ENCODE measurements at places on chromosomes 7 and 10.

GRCh38 chr7:78379148-78379547 is 580.6 kb downstream of the PHTF2 start:
- DNase-seq = no peak

DNA sequence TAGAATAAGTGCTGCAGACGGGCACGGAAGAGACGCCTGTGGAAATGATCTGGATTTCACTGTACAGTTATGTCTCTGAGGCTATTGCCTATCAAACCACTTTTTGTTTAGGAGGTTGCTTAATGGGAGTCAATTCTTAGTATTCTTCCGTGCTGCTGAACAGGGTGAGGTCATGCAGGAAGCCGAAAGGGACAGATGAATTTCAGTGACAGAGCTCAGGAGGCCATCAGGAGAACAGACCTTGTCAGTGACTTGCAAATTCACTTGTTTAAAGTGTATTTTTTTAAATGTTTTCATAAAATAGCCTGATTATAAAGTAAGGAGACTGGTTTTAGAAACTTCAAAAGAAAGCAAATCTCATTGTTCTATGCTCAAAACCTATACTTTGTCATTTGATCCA is 58.9 kb downstream of the XRCC2 start:
- DNase-seq = no peak

GRCh38 chr10:74949034-74949832 is 122.8 kb downstream of the KAT6B start:
- no peak for DNase-seq

DNA sequence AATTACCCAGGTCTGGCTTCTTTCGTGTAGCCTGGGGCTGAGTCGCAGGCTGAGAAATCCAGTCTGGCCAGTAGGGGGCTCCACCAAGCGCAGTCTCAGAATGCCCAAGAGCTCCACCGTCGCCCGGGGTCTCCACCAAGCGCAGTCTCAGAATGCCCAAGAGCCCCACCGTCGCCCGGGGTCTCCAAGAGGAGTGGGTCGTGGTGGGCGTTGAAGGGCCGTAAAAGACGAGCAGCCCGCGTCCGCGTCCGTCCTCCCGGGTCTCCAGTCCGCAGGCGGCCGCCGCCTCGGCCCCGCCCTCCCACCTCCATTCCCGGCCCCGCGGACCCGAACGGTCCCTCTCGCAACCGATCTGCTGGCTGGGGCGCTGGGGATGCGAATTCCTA is 892 bp upstream of the ZYX start:
- DNase-seq = peak; percentile 83

DNA sequence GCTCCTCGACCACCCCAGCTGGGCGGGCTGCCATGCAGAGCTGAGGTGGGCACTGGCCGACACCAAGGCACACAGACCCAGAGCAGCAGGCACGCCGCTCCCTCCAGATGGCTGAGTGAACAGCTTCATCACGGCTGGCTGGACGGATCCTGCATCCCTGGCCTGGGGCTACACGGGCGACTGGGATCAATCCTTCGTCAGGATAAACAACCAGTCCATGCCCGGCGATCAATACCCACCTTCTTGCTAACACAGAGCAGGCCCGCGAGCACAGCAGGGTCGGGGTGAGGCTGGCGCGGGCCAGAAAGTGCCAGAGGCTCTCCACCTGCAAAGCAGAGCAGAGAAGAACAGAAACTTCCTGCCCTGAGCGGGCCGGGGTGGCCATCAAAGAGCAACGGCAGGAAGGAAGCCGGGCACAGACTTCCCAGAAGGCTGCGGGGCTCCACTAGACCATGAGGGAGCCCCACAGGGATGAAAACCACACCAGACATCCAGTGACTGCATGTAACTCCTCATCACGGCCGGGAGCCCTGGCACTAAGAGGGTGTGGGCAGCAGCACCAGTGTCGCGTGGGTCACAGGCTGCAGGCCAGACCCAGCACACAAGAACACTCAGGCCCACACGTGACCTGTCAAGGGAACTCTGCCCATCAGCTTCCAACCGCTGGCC is 166.4 kb downstream of the MAD1L1 start:
- DNase-seq = no peak

GRCh38 chr7:33072471-33072870 is 9.9 kb upstream of the NT5C3A start:
- DNase-seq = peak; percentile 65

All from H4 (cell line).